ENCODE measurements at places on chromosomes 2 and 18. TPM values are rescaled to one million over a fixed set of nuclear protein-coding genes. Genes with fewer than 3 reads are reported as not detected.

SAG gene
- polyA plus RNA-seq, result not detected

MRPS9 gene
- polyA plus RNA-seq, result 19.3 TPM

NOTO gene
- not detected for polyA plus RNA-seq

ITGA4 gene
- 17.6 TPM for polyA plus RNA-seq

OTX1 gene
- polyA plus RNA-seq, result not detected

GREB1L gene
- polyA plus RNA-seq, result 2.7 TPM
